ENCODE measurements at places on chromosomes 7 and 10.

GRCh38 chr7:39645482-39646407, 22.4 kb downstream of the RALA start:
- no peak for DNase-seq

DNA sequence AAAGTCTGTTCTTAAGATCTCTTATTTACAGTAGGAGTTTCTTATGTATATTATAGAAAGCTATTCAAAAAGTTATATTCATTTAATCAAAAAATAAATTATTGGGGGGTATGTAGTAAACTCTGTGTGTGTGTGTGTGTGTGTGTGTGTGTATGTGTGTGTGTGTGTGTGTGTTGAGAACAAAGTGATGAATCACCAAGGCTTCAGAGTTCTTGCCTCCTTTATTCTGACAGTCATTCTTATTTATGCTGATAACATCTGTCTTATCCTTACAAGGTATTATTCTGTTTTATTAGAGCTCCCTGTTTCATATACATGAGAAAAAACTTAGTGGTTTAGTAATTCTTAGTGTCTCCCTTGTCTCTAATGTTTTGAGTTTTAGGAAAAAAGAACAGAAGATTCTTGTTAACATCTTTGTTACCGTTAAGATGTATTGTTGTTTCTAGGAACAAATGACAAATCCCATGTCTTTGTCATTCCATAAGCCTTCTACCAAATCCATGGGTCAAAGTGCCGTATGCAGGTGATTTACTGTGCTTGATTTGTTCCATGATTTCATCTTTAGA, 424.0 kb downstream of the EXOC4 start:
- DNase-seq: no peak

DNA sequence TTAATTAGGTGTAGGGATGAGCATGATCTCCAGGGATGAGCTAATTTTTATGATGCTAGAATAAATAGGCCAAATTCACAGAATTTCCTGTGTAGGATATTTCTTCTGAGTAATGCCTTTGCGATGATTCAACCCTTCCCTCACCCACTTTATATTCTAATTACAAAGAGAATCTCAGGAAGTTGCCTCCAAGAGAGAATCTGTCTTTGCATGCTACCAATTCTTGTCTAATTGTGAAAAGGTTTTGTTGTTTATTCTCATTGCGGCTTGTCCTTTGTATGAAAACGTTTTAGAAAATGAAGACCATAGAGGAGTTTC, 6.3 kb downstream of the C7orf57 start:
- DNase-seq: no peak

- DNase-seq: no peak
These were observed 14.9 kb downstream of the PFKFB3 start for GRCh38 chr10:6217611-6218010.

DNA sequence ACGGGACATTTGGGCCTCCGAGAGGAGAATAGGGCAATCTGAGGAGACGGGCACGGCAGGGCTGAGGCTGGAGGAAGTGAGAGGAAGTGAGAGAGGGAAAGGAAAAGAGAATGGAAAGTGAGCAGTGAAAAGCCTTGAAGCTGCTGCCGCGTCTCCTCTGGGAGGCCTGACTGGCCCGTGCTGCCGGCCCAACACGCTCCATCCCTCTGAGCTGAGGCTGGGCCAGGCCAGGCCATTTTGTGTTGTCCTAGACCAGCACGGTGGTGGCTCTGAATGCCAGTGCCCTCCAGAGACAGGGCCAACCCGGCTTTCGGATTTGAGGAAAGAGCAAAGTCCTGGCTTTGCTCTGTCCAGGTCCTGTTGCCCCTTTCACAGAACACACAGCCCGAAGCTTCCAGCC, 361.1 kb upstream of the SHH start:
- no peak for DNase-seq

DNA sequence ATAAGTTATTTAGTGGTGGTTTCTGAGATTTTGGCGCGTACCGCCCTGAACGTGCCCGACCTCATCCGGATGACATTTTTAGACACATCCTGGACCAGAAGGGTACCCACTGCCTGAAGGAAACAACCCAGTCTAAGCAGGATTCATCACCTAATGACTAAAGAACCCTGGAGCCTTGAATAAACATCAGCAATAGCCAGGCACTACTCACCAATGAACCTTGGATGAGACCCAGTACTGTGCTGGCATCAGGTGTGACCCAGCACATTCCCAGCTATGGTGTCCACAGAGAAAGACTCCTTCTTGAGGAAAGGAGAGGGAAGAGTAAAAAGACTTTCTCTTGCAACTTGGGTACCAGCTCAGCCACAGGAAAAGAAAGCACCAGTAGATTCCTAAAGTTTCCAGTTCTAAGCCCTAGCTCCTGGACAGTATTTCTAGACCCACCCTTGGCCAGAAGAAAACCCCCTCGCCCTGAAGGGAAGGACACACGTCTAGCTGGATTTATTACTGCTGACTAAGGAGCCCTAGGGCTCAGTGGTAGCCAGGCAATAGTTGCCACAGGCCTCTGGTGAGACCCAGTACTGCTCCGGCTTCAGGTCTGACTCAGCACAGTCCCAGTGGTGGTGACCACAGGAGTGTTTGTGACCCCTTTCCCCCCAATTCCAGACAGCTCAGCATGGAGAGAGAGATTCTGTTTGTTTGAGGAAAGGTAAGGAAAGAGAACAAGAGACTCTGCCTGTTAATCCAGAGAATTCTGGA, 32.5 kb downstream of the ZNF277 start:
- DNase-seq: no peak

- DNase-seq: no peak
These were observed 254.7 kb upstream of the PTER start for GRCh38 chr10:16182144-16182543.

- DNase-seq: no peak
These were observed 245.1 kb upstream of the AOAH start for GRCh38 chr7:36969376-36969775.

DNA sequence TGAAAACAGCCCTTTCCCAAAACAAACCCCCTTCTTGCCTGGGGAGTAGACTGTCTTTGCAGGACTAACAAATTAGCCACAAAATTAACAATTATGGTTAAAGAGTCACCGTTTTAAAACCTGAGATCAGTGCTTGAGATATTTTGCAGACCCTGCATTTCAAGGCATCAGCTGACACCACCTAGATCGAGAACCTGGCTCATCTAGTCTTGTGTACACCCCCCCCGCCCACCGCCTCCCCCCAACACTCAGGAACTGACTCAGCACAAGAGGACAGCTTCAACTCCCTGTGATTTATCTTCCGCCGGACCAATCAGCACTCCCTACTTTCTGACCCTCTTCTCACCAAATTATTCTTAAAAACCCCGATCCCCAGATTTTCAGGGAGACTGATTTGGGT, 737.1 kb downstream of the PHTF2 start:
- DNase-seq: no peak

DNA sequence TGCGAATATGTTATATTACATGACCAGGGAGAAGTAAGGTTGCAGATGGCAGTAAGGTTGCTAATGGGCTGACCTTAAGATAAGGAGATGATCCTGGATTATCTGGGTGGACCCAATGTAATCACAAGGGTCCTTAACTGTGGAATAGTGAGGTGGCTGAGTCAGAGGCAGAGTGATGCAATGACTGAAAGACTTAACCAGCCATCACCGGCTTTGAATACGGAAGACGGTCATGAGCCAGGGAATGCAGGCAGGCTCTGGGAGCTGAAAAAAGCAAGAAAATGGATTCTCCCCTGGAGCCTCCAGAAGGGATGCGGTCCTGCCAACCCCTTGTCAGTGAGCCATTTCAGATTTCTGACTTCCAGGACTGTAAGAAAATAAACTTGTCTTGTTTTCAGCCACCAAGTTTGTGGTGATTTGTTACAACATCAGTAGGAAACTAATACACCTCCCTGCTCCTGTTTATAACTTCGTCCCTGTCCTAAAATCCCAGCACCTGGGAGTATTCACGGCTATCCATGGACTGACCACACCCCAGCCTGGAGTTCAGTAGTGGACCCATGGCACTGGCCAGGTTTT, 4.6 kb upstream of the C10orf95 start:
- no peak for DNase-seq

DNA sequence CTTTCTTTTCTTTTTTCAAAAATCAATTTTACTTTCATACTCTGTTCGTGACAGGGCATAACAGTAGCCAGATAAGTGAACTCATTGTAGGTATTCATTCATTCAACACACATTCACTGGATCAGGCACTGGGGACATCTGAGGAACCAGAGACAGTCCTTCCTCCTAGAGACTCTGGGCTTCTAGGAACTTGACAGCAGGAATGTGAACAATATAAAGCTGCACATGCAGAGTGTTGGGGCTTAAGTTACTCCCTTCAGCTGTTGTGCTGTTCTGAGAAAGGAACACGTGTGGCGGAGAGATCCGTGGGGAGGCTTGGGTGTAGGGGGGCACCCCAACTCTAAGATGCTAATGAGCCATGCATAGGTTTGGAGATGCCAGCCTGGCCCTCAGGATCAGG, 120.4 kb downstream of the PKD1L1 start:
- no peak for DNase-seq

DNA sequence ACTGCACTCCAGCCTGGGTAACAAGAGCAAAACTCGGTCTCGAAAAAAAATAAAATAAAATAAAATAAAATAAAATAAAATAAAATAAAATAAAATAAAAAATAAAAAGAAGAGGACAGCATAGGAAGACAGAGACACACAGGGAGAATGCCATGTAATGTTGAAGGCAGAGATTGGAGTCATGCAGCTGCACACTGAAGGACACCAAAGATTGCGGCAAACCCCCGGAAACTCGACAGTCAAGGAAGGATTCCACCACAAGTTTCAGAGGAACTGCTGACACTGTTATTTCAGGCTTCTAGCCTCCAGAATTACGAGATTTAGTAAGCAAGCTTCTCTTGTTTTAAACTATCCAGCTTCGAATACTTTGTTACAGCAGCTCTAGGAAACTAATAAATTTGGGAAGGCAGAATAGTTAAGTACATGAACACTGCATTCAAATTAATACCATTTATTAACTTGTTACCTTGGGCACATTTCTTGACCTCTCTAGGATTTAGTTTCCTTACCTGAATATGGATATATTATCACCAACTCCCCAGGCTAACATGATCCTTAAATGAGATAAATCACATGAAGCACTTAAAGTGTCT, 9.5 kb downstream of the CPED1 start:
- no peak for DNase-seq

- no peak for DNase-seq
These were observed 236.3 kb upstream of the IGFBP3 start for GRCh38 chr7:46157404-46157803.

- DNase-seq: no peak
These were observed 21.3 kb downstream of the SRPK2 start for GRCh38 chr7:105367458-105367857.

- no peak for DNase-seq
These were observed 17.9 kb upstream of the CHCHD3 start for GRCh38 chr7:133099633-133100286.

GRCh38 chr7:21221130-21221529, 206.8 kb upstream of the SP4 start:
- no peak for DNase-seq

- no peak for DNase-seq
These were observed 20.5 kb upstream of the SLC16A12 start for GRCh38 chr10:89555688-89556445.

- DNase-seq: no peak
These were observed 37.0 kb upstream of the ATRNL1 start for GRCh38 chr10:115056186-115056585.

- no peak for DNase-seq
These were observed 335.9 kb downstream of the WDR37 start for GRCh38 chr10:1392127-1392526.

- DNase-seq: no peak
These were observed 104.1 kb upstream of the DPP6 start for GRCh38 chr7:153948060-153948459.

DNA sequence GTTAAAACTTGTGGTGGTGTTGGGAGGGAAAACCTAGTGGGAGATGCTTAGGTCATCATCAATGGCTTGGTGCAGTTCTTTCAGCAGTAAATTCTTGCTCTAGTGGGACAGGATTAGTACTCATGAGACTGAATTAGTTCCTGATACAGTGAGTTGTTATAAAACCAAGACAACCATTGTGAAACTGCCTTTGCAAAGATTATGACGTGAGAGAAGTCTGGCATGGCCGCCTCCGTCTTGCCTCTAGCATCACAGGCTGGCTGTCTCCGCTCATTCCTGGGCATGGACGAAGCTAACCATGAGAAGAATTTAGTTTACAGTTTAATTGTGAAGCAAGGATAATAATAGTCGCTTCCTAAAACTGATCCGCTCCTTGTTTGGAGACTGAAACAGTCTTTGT, 186.4 kb downstream of the KIF20B start:
- DNase-seq: no peak

- DNase-seq: no peak
These were observed 89.2 kb upstream of the BTBD16 start for GRCh38 chr10:122181876-122182275.

GRCh38 chr10:126592901-126593300, 77.6 kb downstream of the C10orf90 start:
- no peak for DNase-seq

DNA sequence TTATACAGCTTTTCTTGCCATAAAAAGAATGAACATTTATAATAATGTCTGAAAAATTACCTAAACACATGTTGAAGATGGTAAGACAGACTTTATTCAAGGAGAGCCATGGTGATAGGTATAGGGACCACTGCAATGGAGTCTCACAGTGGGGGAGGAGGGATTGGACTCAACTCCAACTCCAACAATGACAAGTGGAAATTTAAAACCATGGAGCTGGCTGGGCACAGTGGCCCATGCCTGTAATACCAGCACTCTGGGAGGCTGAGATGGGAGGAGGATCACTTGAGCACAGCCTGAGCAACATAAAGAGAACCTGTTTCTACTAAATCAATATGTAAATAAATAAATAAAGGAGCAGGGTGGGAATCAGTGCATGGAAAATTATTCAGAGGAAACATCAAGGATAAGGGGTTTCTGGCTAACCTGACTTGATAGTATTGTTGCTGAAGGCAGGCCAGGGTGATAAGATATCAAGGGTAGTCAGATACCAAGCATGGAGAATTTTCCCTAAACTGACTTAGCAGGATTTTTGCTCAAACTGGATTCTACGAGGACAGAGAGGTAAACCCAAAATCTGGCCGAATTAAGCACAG, 19.5 kb upstream of the MICU1 start:
- no peak for DNase-seq

GRCh38 chr10:85548034-85548433, 818.6 kb downstream of the GRID1 start:
- DNase-seq: no peak

GRCh38 chr7:28419716-28420115, 7.4 kb downstream of the CREB5 start:
- no peak for DNase-seq
